ENCODE measurements at places on chromosomes 3 and 15.

- DNase-seq: no peak
Measured at GRCh38 chr3:16415911-16416476, 97.5 kb downstream of the RFTN1 start.

GRCh38 chr15:82231842-82232241 is 30.7 kb downstream of the EFL1 start:
- DNase-seq: no peak

GRCh38 chr3:107061466-107061865 is 315.8 kb upstream of the CCDC54 start:
- DNase-seq: no peak

- DNase-seq: no peak
Measured at GRCh38 chr15:39438260-39438659, 142.6 kb upstream of the THBS1 start.

GRCh38 chr3:148999806-149000205 is 8.5 kb downstream of the GYG1 start:
- no peak for DNase-seq

DNA sequence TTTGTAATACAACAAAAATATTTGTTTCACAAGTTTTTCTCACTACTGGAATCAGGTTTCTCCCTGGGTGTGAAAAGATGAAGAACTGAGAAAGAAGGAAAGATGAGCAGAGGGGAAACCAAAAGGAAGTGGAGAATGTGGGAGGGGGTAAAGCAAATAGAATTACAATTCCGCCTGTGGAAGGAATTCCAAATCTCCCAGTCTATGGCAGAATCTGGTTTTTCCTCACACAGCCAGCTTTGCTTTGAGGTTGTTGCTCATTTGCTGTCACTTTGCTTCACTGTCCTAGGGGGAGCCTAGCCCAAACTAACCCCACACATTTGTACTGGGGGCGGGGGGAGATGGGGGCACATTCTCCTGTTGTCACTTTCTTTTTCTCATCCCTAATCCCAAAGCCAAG is 43.9 kb downstream of the RPL22L1 start:
- DNase-seq: no peak

DNA sequence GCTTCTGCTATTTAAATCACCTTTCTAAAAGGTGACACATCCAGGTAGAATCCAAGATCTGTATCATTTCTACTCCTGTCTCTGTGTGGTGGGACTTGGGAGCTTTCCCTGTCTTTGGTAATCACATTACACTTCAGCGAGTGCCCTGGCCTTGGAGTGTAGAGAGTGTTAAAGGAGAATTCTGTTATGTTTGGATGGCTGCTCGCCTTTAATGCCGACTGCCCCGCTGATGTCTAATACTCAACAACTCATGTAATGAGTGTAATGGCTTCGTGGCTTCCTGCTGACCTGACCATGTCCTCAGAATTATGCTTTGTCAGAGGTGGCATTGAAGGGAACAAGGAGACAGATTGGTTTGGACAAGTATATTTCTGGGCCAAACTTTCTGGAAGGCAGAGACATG is 66.3 kb upstream of the LRTM1 start:
- DNase-seq: no peak

DNA sequence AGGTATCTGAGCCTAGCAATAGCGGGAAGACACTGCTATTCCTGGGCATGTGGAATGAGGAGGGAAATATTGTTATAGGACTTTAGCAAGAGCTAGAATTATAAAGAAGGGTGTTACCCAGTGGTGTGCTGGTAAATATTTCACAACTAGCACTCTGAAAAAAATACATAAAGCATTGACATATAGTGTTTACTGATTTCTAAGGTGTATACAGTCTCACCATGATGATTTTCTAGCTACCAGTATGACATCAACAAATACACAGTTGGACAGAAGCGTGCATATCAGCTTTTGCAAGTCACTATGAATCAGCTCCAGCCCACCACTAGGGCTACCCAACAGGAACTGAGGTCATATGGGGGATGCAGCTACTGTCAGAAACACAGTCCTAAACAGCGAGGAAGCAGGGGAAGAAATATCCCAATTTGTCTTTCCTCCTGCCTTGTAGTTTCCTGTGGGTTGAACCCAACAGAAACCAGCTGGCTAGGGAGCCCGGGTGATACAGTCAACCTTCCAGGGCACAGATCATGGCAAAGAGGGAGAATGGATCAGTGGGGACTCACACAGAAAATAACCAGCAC is 39.6 kb downstream of the HGD start:
- no peak for DNase-seq

GRCh38 chr15:70802629-70803028 is 39.3 kb upstream of the UACA start:
- no peak for DNase-seq

GRCh38 chr3:143224716-143225115 is 105.1 kb downstream of the CHST2 start:
- DNase-seq: no peak
